Activated CD4-positive, alpha-beta T cell treated with anti-CD3 and anti-CD28 coated beads, Interleukin-2, amount 50 U/mL, for 24 hours (primary cell): ENCODE measurements at places on chromosomes 13 and 19.

DNA sequence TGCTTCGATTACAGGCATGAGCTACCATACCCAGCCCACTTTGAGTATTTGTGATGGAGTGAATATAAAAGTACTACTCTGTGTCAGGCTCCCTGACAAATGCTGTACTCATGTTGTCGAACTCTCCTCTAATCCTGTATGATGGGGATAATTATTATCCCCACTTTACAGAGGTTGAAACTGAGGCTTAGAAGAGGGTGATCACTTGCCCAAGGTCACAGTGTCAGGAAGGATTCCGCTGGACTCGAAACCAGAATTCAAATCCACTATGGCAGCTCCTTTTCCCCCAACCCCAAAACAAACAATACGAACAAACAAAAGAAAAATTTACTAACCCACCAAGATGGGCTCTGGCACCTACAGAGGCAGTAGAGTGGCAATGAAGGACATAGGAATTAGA lies 1.7 kb upstream of the PPP5C start:
- DNase-seq = no peak

DNA sequence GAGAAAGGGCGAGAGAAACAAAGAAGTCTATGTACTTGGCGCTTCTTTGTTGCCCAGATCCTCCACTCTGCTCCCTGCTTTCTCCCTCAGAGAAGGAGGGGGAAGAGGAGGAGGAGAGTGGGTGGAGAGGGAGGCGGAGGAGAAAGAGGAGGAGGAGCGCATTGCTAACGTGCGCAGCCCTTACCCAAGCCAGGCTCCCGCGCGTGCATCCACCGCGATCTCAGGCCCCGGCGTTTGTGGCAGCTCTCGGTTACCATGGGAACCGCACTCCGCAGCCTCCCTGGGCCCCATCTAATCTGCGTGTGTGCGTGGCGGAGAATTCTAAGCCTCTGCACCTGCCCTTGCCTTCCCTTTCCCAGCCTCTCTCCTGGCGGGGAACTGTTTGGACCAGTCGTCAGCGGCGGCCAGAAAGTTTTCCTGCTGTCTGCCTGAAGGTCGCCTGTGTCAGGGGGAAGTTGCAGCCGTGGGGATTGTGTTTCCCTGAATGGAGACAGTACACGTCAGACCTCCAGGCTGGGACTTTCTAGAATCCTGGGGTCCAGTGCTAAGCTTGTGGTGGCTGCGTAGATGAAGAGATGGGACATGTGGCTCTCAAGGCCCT lies at the start of gene ERICH6B:
Gene ERICH6B (minus strand): TSS at position 239 of the 601 bp plus-strand sequence. CDS start 18,734 bp downstream, outside the sequence.
- no peak for DNase-seq

DNA sequence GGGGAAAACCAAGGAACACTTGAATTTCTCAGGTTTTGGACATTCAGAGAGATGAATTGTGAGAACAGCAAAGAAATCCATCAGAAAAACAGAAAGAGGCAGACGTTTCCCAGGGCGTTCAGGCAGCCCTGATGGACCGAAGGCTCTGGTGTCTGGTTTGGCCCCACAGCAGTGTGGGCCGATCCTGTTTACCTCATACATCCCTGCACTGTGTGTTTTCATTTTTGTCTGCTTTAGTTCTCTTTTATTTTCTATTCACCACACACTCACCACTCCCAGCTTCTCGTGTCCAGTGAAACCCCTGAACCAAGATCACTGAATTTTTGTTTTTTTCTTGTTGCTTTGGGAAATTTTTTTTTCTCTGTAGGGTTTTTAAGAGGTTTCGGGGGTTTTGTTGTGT lies 11.9 kb upstream of the WDR18 start:
- no peak for DNase-seq

DNA sequence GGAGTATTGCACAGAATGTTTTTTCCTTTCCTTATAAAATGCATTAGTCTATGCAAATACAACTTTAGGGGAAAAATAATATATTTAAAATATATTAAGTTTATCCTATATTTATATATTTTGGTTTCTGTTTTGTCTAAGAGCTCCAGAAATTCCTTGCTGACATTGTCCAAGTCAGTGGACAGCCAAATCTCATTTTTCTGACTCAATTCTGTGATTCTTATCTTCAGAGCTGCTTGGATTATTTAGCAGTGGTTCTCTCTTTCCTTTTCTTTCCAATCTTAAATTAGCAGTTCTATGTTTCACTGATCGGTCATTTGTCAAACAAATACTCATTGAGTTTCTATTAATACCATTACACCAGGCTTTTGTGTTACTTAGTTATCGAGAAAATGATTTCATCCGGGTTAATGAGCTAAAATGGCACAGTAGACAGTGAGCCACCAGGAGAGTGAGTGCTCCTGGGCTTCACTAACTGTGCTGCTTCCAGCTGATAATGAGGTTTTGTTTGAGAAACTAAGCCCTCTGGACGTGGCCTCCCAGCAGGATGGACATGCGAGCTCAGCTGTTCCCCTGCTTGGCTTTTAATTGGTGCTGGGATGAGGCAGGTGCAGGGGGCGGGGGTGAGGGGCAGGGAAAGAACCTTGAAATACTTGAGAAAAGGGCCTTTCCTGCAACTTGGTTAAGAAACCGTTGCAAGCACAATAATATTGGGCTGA lies 44.0 kb downstream of the ATP11A start:
- DNase-seq = no peak

GRCh38 chr19:23561341-23561740 lies 125.7 kb downstream of the ZNF675 start:
- no peak for DNase-seq

DNA sequence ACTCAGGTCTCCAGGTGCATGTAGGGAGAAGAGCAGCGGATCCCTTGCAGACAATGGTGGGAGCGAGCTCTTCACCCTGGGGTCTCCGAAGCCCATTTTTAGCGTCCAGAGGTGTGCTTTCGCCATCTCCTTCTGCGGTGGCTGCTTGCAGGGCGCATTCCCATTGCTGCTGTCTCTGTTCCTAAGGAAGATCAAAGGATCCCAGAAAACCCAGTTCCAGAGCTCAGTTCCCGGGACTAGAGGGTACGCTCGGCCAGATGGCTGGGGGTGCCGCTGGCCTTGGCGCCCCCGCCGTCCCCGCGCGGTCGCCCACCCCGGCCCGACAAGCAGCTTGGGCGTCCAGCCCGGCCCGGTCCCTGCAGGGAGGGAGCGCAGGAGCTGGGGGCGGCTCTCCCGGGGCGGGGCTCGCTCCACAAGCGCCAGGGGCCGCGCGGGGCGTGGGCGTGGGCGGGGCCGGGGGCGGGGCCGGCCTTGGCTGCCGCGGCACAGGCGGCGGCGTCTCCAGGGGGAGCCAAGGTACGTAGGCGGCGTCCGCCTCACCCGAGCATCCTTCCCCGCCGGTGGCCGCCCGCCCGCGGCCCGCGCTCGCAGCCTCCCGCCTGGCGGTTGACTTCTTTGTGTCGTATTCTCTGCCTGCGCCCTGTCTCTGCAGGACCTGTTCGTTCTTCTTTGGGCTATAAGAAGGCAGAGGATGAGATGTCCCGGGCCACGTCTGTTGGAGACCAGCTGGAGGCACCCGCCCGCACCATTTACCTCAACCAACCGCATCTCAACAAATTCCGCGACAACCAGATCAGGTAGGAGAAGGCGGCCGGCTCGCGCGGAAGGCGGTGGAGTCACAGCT lies 96.8 kb downstream of the ATP8A2 start:
- no peak for DNase-seq

DNA sequence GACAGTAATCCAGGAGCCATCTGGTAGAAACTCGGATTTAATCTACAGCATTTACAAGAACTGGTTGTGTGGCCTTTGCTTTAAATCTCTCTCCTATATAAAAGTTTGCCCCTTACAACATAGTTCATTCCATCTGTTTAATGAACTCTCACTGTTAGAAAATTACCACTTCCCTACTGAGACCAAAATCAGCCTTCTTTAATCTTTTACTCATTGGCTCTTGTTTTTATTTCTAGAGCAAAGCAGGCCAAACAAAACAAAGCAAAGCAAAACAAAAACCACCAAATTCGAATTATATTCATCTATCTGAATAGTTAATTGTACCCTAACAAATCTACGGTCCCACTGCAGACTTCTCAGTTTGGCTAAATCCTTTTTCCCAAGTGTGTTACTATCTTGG lies 127.0 kb downstream of the UGGT2 start:
- no peak for DNase-seq

GRCh38 chr13:81116461-81117282 lies 775.7 kb upstream of the SPRY2 start:
- no peak for DNase-seq

GRCh38 chr13:50682002-50682401 lies 161.5 kb downstream of the DLEU7 start:
- DNase-seq = no peak

GRCh38 chr13:110294146-110294545 lies 12.8 kb downstream of the COL4A1 start:
- DNase-seq = no peak

DNA sequence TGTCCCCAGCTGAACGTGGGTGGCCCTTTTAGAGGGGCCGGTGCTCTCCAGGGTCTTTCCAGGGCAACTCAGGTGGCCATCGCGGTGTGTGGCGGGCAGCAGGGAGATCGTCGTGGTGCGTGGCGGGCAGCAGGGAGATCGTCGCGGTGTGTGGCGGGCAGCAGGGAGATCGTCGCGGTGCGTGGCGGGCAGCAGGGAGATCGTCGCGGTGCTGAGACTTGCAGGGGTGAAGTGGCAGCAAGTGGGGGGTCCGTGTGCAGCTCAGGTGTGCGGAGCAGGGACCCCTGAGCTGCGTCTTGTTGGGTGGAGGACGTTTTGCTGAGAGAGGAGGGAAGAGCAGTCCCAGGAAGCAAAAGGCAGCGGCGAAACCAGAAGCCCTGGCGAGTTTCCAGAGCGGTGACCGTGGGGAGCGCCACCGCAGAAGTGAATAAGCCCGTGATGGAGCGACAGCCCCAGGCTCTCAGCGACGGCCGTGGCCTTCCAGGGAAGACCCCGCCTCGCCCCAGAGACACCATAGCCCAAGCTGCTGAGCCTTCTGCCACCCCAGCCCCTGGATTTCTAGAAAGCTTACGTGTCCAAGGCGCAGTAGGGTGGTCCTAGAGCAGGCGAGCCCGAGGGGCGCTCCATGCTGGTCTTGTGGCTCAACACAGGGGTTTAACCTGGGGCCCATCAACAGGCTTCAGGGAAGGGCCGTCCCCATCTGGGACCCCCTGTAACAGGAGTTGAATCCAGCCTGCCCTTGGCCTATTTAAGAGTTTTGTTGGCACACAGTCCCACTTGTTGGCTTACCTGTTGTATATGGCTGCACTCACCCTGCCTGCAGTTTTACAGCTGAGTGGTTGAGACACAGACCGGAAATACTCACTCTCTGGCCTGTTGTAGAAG lies 5.4 kb downstream of the NCLN start:
- DNase-seq = no peak

DNA sequence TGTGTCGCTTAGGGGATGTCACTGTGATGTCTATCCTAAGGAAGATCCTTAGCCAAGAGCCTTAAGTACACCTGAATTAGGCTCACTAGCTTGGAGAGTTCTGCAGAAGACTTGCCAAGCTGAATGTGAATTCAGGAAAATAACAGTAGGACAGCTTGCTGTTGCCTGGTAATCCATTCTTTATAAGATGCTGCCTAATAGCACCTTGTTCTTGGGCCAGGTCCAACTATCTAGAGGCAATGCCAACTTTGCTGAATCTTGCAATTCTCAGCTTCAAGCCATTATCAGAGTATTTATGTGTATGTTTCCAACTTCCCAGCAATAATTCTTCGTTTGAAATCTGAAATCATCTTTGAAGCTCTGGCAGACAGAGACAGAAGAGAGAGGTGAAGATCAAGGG lies 102.8 kb downstream of the PCDH17 start:
- no peak for DNase-seq

- DNase-seq = no peak
Observed at GRCh38 chr19:21491146-21491545, 14.3 kb upstream of the ZNF429 start.

GRCh38 chr13:28047757-28048388 lies 52.5 kb downstream of the FLT3 start:
- no peak for DNase-seq

DNA sequence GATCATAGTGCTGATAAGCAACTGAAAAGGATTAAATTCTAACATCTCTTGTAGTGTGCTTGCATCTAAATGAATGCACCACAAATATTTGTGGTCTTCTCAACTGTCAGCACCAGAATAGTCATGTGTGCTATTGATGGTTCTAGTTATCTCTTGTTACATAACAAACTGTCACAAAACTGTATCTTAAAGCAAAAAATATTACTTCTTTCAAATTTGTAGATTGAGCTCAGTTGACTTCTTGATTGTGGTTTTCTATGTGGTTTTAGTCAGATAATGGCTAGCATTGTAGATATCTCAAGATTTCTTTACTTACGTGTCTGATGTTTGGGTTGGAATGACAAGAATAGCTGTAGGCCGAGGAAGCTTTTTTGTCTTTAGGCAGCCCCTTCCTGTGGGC lies 431.3 kb downstream of the SLITRK6 start:
- no peak for DNase-seq

GRCh38 chr19:6518145-6518911 lies 12.5 kb upstream of the TNFSF9 start:
- no peak for DNase-seq

GRCh38 chr13:36418022-36418805 lies 14.1 kb upstream of the CCNA1 start:
- no peak for DNase-seq

- DNase-seq = no peak
Observed at GRCh38 chr13:34767778-34768177, 174.3 kb upstream of the NBEA start.

DNA sequence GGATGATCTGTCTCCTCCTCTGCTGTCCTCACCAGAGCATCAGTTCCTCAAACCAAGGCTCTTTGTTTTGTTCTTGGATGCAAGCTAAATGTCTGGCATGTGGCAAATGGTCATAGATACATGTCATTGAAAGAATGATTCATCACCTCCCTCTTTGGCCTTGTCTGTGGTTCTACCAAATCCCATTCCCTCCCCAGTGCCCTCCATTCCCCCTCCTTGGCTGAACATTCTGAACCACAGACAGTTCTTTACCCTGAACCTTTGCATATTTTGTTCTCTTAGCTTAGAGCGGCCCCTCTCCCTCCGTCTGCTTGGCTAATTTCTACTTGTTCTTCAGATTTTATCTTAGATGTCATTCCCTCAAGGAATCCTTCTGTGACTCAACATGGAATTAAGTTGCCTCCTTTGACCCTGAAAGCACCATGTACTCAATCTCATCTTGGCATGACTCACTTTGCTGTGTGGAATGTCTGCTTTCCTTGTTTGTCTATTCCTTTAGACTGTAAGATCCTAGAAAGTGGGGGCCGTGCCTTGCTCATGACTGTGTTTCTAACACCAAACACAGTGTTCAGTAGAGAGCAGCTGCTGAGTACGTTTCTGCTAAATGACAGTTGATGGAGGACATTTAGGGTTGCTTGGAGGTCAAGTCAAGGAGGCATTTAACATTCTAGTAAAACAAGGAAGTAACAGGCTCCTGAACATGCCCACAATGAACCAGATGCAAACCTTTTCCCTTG lies 8.1 kb downstream of the ALOX5AP start:
- no peak for DNase-seq
